ENCODE measurements at places on chromosomes 1 and 21.

DNA sequence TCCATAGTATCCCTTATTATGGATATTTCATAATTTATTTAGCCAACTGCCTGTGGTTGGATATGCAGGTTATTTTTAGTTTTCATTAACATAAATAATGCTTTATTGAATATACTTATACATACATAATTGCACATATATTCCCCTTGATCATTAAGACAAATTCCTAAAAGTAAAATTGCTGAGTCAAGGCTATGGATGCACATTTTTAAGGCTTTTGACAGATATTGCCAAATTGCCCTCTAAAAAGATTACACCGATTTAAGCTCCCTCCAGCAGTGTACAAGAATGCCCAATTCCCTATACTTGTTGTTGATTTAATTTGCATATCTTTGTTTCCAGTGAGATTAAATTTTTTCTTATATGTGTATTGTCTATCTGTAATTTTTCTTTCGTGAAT, 176.7 kb downstream of the C1orf94 start:
- DNase-seq, result no peak

DNA sequence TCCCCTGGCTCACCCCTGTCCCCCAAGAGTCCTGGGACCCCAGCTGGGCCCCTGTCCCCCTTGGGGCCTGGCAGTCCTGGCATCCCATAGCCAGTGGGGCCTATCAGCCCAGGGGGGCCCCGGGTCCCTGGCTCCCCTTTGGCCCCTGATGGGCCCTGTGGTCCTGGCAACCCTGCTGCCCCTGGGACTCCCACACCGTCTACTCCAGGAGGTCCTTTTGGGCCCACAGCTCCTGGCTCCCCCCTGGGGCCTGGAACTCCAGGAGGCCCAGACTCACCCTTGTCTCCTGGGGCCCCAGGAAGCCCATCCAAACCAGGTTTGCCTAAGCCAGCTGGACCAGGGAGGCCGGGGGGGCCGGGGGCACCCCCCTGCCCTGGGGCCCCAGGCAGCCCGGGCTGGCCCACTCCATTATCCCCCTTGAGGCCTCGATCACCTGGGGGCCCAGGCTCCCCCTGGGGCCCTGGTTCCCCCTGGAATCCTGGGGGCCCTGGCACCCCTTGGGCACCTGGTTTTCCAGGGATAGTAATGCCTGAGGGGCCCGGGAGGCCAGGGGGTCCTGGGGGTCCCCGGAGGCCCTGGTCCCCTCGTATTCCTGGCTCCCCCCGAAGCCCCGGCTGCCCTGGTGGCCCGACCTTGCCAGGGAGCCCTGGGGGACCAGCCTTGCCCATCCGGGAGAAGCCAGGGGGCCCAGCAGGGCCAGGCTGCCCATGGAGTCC, 10.1 kb downstream of the ADPRS start:
- DNase-seq, result no peak

DNA sequence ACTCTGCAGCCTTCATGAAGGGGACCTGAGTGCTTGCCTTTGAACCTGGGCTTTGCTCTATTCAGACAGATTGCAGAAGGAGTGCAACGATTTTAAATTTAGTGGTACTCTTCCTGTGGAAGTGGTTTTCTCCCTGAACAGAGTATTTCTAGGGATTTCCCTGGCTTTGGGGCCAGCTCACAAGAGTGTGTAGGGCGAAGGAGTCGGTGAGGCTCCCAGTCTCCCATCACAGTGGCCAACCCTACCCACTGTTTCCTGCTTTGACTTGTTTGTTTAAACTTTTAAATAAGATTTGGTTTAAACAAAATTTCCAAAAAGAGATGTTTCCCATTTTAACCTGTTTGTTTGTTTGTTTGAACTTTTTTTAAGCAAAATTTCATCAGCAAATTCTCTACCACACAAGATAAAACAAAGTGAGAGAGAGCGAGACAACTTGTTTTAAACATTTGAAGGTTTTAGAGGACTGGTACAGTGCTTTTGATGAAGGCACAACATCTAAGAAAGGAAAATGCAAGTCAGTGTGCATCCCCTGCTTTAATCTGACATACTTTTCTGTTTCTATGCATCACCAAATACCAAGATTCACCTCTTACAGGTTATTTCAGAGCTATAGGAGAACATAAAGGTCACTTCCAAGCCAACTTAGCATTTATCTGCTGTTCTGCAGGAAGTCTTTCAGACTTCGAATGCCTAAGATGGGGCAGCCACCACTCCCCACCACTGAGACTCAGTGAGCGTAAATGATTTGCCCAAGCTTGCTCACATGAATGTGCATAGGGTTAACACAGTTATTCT, 6.6 kb downstream of the SELP start:
- DNase-seq, result no peak

- DNase-seq, result no peak
Measured at GRCh38 chr1:229264487-229264886, 6.4 kb upstream of the RAB4A start.

- DNase-seq, result no peak
Measured at GRCh38 chr1:241286486-241286885, 70.5 kb downstream of the RGS7 start.

DNA sequence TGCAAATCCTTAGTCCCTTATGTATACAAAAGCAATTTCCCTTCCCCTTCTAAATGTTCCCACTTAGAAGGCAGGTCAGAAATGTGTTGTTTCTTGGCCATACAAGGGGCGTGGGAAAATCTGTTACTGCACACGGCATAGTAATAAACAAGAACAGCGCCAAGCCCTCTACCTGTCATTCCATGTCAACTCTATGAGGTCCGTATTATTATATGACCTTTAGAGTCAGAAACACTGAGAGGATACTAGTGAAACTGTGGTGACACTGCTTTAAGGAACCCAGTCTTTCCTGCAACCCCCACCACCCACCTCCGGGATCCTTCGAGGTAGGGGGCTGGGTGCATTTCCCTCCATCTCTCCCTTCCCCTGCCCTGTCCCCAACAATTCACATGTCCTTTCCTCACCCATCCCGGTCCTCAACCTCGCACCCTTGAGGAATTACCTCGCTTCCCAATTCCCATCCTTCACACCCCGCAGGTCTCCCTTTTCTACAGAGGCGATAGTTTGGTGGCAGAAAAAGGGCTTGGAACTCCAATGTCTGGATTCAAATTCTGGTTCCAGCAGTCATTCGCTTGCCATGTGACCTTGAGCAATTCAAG, 647 bp downstream of the SDHB start:
- DNase-seq, result no peak

GRCh38 chr1:226776066-226776465, 37.0 kb upstream of the ITPKB start:
- no peak for DNase-seq

- DNase-seq, result no peak
Measured at GRCh38 chr1:16162163-16162822, 6.4 kb upstream of the EPHA2 start.

DNA sequence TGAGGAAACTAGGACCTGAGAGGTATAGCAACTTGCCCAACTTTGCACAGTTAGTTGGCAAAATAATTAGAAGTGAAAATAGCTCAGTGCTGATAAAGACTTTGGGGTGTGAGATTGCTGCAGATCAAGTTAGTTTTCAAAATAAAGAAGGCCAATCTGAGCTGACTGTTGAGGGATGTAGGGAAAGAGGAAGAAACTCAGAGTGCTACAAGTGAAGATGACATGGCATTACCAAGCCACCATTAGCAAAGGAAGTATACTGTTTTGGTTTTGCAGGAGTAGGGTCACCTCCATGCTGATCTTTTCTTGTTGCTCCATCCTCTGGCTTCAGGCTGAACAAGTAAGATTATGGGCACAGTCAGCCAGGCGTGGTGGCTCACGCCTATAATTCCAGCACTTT, 78.7 kb upstream of the ADAM30 start:
- DNase-seq, result no peak

- DNase-seq, result no peak
Measured at GRCh38 chr1:163315773-163316374, 5.9 kb upstream of the NUF2 start.

- DNase-seq, result no peak
Measured at GRCh38 chr1:52599236-52599635, 2.9 kb upstream of the GPX7 start.

DNA sequence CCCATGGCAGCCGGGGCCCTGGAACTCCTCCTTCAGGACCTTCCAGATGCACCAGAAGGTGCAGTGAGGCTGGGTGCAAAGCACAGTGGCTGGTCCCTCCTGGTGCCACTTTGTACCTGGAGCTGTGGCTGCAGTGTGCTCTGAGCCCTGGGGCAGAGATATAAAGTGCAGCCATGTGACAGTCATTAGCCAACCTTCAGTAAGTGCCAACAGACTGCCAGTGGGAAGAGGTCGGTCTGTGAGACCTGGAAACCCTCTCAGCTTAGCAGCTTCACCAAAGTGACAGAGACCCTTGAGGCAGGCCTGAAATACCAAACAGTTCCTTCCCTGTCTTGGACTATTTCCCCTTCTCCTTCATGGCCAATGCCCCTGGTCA, 26.7 kb upstream of the NGF start:
- DNase-seq, result peak; percentile 40

- peak; percentile 41 for DNase-seq
Measured at GRCh38 chr21:16194095-16194787, 464.5 kb downstream of the USP25 start.

DNA sequence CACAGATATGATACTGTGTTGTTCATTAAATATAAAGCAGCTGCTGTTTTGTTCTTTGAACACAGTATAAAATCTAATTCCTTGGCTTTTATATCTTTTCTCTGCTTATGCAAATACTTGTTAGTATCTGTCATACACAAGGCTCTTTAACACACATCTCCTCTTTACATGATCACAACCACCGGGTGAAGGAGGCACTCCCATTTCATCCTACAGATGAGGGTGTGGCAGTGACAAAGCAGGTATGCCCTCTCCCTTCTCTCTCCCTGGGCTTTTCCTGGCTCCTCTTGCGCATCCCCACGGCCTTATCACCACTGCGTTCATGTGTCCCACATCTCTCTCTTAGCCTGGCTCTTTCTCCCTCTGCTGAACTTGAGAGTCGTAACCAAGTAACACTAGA, 38.2 kb downstream of the JUN start:
- no peak for DNase-seq

GRCh38 chr1:94873520-94874351, 53.2 kb downstream of the CNN3 start:
- DNase-seq, result no peak

DNA sequence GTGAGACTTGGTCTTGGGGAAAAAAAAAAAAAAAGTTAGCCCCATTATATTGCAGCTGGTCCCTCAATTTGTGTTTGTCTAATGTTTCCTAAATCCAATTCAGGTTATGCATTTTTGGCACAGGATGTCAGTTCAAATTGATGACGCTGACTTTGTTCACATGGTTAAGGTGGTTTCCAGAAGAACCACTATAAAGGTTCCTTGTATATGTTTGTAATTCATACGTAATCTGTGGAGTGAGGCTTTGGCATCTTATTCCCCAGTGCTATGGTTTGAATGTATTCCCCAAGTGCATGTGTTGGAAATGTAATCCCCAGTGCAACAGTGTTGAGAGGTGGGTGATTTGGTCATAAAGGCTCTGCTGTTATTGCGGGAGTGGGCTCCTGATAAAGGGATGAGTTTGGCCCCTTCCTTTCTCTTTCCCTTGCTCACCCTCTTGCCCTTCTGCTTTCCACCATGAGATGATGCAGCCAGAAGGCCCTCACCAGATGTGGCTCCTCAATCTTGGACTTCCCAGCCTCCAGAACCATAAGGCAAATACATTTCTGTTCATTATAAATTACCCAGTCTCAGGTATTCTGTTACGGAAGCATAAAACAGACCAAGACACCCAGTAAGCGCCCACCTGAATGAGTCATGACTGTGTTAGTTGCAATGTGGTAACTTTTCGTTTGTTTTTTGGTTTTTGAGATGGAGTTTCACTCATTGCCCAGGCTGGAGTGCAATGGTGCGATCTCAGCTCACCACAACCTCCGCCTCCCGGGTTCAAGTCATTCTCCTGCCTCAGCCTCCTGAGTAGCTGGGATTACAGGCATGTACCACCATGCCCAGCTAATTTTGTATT, 19.5 kb upstream of the HLCS start:
- no peak for DNase-seq

DNA sequence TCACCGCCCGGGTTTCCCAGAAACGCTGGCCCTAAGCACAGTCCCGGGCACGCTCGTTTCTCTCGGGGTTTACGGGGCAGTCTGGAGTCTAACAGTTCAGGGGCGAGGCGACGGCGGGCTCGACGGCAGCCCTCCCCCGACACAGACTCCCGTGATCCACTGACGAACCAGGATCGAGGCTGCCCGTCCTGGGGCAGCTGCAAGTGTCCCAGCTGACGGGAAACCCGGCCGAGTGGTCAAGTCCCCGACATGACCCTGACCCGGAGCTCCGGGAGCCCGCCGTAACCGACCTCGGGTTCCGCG, 494 bp downstream of the UBE2J2 start:
- no peak for DNase-seq

DNA sequence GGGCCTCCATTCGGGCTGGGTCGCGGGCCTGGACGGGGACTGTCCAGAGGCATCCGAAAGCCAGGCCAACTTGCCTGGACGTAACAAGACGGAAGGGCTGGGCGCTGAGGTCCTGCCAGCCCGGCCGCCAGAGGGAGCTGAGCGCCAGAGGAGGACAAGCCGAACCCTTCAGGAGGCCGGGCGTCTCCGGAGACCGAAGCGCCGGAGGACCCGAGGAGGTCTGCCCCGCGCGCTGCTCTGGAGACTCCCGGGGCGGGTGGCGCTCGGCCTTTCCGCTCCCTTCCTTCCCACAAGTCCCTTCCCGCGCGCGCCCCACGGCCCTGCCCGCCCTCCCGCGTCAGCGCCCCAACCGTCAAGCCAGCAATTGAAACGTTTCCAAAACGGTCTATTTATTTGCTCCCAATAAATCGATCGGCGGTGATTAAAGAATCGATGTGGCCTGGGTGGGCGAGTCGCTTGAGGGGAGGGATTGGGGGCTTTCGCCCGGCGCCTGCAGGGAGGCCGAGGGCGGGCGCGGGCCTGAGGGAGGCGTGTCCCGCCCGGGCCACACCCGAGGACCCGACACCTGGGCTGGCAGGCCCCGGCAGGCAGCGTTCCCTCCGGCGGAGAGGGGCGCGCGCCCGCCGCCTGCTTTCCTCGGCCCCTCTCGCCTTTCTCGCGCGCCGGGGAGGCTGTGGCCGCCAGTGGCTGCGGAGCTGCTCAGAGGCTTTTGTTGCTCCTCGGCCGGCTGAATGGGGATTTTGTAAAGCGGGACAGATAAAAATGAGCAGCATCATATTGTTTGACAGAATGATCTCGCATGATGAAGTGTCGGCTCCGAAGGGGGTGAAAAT, 5.2 kb upstream of the FOXD3 start:
- no peak for DNase-seq

GRCh38 chr21:41250519-41250918, 66.1 kb upstream of the FAM3B start:
- DNase-seq, result no peak

DNA sequence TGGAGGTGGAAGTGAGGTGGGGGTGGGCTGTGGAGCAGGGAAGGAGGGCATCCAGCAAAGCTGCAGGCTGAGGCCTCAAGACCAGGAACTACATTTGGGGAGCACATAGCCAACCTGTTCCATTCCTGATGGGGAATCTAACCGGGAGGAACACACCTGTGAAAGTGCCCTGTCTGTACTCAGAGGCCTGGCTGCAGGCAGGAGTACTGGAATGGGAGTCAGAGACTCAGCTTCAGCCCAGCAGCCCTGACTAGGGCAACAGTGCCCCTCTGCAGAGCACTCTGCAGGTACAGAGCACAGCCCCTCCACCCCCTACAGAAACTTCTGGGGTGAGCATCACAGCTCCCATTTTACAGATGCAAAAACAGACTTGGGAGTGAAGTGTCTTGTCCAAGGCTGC, 126.4 kb downstream of the DMRTB1 start:
- DNase-seq, result no peak

Data from retinal pigment epithelial cell (primary cell).